Activated T-helper 9 cell treated with anti-CD3 and anti-CD28 coated beads, Interleukin-2, amount 50 U/mL, for 16 hours (primary cell): ENCODE measurements at places on chromosomes 2 and 18.

GRCh38 chr2:126802774-126803433 lies 95.8 kb upstream of the TEX51 start:
- DNase-seq: no peak

DNA sequence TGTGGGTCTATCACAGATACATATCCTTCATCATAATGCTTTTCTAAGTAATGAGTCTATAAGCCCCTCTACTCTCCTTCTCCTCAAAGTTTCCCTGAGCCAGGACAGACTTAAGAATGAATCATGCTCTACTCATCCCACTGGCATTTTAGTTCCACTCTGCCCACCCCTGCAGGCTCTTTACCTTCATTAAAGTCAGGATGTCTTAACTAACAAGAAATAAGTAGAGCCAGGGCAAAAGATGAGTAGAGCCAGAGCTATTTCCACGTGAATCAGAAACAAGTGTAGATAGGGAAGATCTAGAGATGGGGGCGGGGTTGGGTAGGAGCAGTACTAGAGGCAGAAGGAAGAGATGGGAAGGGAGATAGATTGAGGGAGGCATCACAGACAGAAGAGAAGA lies 790.5 kb downstream of the RNF144A start:
- no peak for DNase-seq

DNA sequence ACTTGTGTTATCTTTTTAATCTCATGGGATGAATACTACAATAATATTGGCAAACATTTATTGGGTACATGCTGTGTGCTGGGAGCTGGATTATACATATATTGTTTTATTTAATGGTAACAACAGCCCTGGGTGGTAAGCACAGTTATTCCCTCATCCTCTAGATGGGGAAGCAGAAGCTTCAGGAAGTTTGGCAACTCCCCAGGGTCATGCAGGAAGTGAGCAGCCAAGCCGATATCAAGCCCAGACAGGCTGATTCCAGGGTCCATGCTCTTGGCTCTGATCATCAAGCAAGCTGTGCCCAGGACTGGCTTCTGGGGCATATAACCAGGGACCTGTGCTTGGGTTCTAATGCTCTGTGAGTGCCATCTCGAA lies 155.8 kb downstream of the ZNF516 start:
- DNase-seq: no peak

DNA sequence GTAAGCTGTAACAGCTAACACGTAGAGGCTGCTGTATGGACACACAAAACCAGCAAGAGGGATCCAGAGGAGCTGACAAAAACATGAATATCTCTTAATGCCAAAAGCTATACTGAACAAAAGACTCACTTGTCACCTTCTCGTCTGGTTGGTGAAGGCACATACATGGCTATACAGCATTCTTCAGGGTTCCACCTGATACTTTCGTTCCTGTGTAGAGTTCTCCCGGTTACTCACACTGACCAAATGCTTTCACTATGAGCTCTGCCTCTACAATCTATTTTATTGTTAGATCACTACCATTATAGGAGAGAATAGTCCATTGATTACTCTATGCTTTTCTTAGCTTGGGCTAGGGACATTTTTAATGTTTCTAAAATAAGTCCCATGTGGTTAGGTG lies 193.1 kb downstream of the HNMT start:
- DNase-seq: no peak

DNA sequence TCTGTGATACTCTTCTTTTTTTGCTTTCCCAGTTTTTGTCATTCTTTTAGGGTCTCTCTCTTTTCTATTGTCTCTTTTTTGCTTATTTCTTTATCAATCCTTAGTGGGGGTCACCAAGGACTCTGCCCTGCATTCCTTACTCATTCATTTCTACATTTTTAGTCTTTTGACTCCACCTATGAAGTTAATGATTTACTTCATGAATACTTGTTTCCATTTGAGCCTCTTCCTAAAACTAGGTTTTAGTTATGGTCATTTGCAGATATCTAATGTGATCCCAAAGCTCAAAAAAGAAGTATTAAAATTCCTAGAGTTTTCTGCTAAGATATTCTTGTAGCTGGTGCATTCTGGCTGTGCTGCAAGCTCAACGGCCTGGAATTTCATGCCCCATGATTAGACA lies 149.3 kb upstream of the AQP4 start:
- no peak for DNase-seq

DNA sequence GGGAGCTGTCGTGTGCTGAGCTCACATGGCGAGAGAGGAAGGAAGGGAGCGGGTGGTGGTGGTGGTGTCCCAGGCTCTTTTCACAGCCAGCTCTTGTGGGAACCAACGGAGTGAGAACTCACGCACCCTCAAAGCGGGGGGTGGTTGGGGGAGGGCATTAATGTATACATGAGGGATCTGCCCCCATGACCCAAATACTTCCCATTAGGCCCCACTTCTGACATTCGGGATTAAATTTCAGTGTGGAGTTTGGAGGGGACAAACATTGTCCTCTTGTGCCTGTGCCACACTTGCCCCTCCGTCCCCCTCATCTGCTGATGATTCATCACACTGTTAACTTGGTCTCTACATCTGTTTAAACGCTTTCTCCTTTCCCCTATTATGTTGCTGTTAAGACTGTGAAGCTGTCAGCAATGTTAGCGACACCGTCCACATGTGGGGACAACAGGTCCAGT lies 22.5 kb downstream of the INPP4A start:
- no peak for DNase-seq

DNA sequence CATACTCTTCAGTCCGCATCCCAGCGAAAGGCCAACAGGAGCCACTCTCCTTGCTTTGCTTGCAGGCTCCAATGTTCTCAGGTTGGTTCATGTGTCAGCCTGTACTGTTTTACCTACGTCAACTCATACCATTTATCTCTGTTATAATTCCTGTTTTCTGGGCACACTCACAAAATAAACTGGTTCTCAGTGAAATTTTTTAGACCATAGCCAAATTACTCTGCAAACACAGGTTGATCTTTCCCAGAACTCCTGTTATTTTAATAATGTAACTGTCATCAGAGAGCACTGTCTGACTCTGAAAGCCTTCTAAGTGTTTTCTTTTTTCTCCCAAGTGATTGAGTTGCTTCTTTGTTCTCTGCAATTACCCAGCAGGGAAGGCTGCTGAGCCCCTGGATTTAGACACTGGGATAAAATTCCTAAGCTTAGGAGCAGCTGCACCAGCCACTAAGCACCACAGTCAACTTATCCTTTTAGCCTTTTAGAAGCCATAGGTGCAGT lies 111.6 kb upstream of the PIEZO2 start:
- DNase-seq: no peak

- no peak for DNase-seq
These were observed 135.8 kb upstream of the FN1 start for GRCh38 chr2:215571689-215572088.

GRCh38 chr2:202066875-202067274 lies 6.2 kb upstream of the KIAA2012 start:
- DNase-seq: no peak

- no peak for DNase-seq
These were observed 191.8 kb upstream of the LRRTM1 start for GRCh38 chr2:80496346-80496745.

DNA sequence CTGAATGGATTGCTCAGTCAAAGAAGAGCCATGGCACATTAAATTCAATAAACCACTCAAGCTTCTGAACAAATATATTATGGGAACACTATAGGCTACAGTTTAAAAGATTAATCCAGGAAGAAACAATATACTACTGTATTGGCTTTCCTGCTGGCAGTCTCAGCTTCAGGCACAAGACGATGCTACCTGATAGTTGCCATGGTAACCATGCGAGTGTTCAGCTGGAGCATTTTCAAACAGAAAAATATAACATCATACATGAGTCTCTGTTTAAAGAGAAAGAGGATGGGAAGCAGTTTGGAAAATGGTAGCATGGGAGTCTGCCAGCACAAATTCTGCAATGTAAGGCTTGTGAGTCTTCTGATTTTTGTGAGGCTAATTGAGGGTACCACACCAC lies 65.9 kb upstream of the CPO start:
- no peak for DNase-seq

GRCh38 chr2:97910403-97911205 lies 85.1 kb downstream of the TMEM131 start:
- no peak for DNase-seq

- DNase-seq: no peak
These were observed 118.2 kb upstream of the SEC11C start for GRCh38 chr18:59021500-59021899.

GRCh38 chr2:129907256-129907998 lies 72.0 kb upstream of the RAB6C start:
- DNase-seq: no peak

- DNase-seq: no peak
These were observed 39.4 kb downstream of the LYPD6B start for GRCh38 chr2:149077861-149078260.

DNA sequence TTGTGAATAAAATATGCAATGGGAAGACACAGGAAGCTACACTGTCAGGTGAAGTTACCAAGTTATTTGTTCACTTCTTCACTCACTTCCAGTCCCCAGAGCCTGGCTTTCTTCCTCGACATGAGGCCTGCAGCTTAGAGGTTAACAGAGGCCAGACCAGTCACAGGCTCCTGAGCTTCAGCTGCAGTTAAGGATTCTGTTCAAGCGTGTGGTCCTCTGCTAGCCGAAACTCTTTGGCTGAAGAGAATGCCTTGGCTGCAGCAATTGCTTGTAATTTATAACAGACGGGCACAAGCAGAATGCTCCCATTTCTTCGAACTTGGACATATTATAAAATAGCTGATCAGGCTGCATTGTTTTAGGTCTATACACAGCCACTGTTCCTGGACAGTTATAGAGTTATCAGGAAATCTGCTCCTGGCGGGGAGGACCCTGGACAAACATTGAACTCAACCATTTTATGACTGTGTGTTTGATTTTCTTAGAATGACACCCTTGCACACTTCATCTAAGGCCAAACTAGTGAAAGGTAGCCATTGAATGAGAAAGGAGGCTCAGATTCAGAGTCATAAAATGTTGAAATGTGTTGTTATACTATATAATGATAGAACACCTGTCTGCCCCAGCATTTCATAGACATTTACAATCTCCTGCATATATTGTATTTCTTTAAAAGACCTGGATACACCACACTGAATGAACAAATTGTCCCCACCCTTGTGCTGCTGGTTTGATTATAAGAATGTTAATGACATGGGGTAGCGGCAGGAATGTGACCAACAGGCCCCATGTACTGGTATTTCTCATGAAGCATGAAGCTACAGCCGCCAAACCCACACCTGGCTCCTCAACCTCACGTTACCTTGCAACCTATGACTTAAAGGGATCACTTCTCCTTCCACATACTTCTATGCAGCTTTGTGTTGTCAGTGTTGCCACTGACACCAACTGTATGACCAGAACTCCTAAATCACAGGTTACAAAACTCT lies 153.6 kb downstream of the TDRD15 start:
- DNase-seq: no peak

- DNase-seq: no peak
These were observed 91.4 kb downstream of the USP34 start for GRCh38 chr2:61379521-61379920.

- DNase-seq: no peak
These were observed 177.7 kb upstream of the LRRTM1 start for GRCh38 chr2:80482276-80482675.

DNA sequence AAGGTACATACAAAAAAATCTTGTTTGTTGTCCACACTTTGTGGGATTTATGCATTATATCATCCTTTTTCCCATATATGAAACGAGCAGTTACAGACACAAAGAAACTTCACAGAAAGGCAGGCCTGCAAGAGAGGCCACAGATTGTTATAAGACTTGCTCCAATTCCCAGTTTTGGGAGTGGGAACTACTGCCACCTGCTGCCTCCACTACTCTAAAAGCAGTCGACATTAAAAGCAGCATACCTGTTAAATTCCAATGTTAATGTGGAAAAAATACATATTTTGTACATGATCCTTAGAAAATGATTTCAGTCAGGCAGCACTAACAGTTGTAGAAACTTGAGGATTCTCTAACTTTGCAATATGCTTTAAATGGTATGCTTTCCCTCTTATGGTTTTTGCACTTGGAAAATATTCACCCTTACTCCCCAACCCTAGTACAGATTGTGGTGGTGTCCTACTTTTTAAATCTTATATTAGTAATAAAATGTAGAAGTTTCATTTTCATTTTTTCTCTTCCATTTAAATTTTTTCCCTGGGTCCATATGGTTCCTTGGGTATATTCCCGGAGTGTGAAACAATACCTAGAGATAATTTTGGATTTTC lies 37.9 kb downstream of the SLC38A11 start:
- no peak for DNase-seq

DNA sequence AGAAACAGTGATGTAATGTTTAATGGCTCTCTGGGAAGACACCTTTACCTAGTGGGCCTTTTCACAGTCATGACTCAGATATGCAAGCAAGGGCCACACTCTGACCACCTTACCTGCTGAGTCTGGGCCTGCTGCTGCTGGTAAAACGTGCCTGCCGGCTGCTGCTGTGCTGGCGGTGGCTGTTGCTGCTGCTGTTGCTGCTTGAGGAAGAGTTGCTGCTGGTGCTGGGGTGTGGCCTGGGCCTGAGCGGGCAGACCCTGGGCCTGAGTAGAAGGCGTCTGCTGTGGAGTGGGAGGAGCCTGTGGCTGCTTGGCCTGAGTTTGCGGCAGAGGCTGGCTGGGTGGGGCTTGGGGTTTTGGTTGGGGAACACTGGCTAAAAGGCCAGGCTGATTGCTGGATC lies 81.6 kb upstream of the NFU1 start:
- DNase-seq: no peak

GRCh38 chr18:35283923-35284794 lies 5.9 kb downstream of the ZSCAN30 start:
- DNase-seq: no peak

- no peak for DNase-seq
These were observed 356.9 kb upstream of the SMIM21 start for GRCh38 chr18:75784390-75784789.

DNA sequence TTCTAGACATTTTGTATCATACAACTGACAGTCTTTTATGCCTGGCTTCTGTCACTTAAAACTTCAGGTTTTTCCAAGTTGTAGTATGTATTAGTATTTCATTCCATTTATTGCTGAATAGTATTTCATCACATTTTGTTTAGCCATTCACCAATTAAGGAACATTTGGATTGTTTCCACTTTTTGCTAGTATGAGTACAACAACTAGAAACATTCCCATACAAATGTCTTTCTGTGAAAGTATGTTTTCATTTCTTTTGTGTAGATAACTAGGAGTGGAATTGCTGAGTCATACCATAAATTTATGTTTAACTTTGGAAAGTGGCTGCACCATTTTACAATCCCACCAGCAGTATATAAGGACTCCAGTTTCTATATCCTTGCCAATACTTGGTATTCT lies 135.9 kb downstream of the ATAD2B start:
- no peak for DNase-seq

- no peak for DNase-seq
These were observed 11.8 kb downstream of the CYP27C1 start for GRCh38 chr2:127208313-127208712.

DNA sequence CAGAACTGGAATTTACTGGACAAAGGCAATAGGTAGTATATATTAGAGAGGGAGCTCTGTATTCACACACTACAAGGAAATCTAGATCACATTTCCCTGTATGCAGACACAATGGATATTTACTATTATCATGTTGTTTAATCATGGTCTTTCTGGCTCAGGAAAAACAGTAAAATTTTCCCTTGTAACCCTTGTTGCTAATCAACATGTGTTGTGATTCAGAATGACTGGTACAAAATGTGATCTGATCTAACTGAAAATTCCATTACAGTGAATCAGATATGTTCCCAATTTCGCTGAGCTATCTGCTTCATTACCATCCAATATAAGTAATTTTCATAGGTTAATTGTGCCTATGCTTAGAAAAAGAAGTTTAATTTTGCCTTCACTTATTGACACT lies 1109.7 kb downstream of the LRP1B start:
- no peak for DNase-seq
